ENCODE measurements at places on chromosomes 11 and 22. TPM values are rescaled to one million over a fixed set of nuclear protein-coding genes. Genes with fewer than 3 reads are reported as not detected.

The H19 gene
- not detected for total RNA-seq

The COPB1 gene
- 93.5 TPM for total RNA-seq

The GSTT2 gene
- not detected for total RNA-seq

The MYOD1 gene
- not detected for total RNA-seq

The STK33 gene
- 0.57 TPM for total RNA-seq

The FOLH1 gene
- total RNA-seq = not detected

The APIP gene
- total RNA-seq = 29.6 TPM

The HEPHL1 gene
- not detected for total RNA-seq

The BACE1 gene
- total RNA-seq = 0.40 TPM

The MMP13 gene
- not detected for total RNA-seq

The SREBF2 gene
- 218 TPM for total RNA-seq

The OR10D3 gene
- total RNA-seq = not detected

The TPBGL gene
- 0.19 TPM for total RNA-seq

The SSRP1 gene
- 256 TPM for total RNA-seq

The LRP4 gene
- total RNA-seq = 0.12 TPM

The LDHAL6A gene
- total RNA-seq = not detected

The SMTNL1 gene
- total RNA-seq = not detected
